CD4-positive, alpha-beta T cell treated with Interferon alpha-2 for 1 hour (primary cell): ENCODE measurements at places on chromosomes 7 and 10.

GRCh38 chr10:27188259-27188658 is 33.1 kb downstream of the MASTL start:
- DNase-seq: no peak

DNA sequence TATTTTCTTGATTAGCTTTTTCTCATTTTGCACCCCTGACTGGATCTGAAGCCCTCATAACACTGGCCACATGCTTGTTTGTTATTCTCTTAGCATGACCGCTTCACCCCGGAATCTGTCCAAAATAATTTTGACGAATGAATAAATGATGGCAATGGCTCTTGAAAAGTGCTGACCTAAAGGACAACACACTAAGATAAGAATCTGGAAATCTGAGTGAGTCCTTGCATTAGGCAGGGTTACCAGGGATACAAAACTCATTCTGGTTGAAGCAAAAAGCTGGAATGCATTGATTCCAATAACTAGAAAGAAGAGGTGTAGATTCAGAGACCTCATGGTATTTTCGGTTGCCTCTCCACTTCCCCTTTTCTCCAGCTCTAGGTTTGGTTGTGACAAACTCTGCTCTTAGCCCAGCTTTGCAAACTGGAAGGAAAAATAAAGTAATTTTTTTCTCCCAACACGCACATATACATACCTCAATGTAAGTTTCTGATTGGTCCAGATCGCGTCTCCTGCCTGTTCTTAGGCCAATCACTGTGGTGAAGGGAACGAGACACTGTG is 157.4 kb downstream of the SKIDA1 start:
- DNase-seq: no peak

DNA sequence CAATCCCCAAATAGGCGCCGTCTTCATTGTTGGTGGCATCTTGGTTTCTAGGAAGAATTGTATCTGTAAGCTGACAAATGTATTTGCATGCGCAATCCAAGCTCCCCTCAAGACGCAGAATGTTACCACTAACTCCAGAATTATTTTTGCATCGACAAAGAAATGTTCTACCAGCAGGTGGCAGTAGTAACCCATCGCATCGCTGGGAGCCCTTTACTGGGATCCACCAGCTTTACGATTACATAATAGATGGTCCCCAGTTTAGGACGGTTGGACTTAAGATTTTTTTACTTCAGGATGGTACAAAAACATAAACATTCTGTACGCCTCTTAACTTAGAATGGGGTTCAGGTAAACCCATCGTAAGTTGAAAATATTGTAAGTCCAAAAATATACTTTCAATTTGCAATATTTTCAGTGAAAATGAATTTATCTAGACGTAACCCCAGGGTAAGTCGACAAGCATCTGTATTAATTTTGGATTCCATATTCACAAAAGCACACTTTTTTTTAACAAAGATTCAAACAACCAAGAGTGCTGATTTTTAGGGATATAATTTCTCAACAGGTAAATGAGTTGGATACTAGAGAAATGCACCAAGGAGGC is 114.0 kb upstream of the COBL start:
- DNase-seq: peak; percentile 41

GRCh38 chr10:95646160-95646559 is 10.4 kb downstream of the ALDH18A1 start:
- DNase-seq: no peak

DNA sequence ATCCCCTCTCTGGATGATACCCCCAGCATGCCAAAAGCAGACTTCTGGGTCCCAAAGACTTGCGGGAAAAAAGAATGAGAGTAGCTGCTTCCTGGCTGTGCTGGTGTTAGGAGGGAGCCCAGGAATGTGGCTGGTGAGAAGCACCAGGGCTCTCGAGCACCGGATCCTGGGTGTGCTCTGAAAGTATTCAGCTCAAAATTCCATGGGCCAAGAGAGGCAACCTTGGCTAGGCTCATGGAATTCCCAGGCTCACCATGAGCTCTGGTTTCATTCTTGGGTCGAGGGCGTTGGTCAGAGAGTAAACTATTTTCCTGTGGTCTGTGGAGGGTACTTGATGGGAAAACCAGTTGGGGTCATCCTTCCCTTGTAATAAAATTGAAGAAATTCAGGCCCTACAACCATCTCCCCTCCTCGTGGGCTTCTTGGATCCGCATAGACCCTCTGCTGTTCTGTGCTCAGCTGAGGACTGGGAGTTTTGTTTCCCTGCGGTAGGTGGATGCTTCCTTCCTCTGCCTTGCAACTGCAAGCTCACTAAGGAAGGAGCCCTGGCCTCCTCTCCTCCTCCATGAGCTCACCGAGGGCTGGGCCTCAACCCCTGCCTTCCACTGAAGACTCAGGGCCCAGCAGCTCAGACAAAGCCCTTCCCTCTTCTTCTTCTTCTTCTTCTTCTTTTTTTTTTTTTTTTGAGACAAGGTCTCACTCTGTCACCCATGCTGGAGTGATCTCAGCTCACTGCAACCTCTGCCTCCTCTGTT is 34.5 kb upstream of the AQP1 start:
- no peak for DNase-seq

DNA sequence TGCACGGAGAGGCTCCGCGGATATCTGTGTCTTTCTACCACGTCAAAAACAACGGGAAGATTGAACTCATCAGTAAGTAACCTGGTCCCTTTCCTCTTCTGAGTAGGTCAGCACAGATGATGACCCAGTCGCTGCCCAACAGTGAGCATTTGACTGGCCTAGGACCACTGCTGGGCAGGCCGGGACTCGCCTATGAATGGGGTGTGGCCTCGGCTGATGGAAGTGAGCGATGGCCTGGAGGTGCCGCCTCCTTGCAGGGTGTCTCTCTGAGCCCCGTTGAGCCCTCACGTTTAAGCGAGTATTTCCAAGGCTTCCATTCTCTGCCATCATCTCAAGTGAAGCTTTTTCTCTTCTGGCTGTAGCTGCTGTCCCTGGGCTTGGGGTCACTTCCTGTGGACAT is 18.1 kb downstream of the EIF3B start:
- no peak for DNase-seq

DNA sequence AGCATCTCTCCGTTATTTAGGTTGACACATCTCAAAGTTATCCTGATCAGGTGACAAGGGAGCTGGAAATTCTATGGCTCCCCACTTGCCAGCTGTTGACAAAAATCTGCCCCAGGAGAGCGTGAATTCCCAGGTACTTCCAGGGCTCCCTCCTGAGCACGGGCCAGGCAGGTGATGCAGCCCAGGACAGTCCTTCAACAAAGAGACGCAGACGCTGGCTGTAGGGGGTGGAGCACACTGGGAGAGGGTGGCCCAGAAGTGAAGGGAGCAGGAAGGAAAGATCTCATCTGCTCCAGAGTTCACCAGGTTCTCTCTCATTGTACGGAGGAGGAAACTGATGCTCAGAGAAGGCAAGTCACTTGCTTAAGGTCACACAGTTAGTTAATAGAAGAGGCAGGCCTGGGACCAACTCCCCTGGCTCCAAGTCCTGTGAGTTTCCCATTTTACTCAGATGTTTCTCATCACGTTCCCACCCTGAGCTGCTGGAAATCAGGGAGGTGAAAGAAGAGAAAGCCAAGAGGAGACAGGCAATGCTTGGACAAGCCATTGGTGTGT is 41.0 kb upstream of the CHST3 start:
- DNase-seq: no peak

DNA sequence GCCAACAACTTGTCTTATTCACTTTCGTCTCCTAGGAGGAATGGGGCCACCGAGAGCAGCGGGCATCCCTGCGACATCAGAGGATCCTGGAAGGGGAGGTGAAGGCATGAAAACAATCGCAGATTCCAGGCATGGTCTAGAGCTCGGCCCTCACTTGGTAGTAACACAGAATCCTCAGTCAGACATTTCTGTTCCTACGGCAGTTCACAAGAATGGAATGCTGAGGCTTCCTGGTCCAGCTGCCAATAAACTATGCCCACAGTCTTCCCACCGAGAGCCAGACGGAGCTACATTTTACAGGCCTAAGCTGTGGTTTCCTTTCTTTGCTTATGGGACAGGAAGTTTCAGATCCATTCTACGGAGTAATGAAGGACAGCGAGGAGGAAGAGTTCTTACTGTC is 75.8 kb downstream of the OR13A1 start:
- DNase-seq: no peak

DNA sequence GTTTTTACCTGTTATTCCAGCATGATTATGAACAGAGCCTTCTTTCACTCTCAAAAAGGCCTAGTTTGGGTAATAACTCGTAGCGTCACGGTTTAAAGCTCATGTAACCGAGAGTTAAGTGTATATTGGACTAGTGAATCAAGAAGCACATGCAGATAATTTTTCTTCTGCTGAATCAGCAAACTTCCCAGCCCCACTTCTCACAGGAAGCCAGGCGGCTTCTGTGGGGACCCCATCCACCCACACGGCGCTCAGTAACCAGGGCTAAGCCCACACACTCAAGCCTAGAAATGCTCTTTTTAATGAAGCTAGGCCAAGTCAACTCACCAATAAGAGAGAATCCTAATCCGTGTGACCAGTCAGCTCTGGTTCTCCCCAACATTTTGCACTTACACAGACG is 191.2 kb upstream of the MGMT start:
- no peak for DNase-seq

DNA sequence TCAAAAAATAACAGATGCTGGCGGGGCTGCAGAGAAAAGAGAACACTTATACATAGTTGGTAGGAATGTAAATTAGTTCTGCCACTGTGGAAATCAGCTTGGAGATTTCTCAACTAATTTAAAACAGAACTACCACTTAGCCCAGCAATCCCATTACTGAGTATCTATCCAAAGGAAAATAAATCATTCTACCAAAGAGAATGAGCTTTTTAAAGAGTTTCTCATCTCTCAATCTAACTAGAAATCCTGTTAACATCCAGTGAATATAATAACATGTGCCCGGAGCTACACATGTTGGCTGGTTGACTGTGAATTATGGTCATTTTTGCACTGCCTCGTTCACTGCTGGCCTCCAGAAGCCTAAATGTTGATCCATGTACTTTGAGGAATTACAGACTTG is 39.3 kb downstream of the BET1 start:
- no peak for DNase-seq

- DNase-seq: no peak
Measured at GRCh38 chr10:124724279-124725027, 19.7 kb downstream of the FAM53B start.

GRCh38 chr10:74099420-74099819 is 51.2 kb downstream of the AP3M1 start:
- no peak for DNase-seq

GRCh38 chr7:135960709-135961451 is 16.3 kb downstream of the MTPN start:
- no peak for DNase-seq

DNA sequence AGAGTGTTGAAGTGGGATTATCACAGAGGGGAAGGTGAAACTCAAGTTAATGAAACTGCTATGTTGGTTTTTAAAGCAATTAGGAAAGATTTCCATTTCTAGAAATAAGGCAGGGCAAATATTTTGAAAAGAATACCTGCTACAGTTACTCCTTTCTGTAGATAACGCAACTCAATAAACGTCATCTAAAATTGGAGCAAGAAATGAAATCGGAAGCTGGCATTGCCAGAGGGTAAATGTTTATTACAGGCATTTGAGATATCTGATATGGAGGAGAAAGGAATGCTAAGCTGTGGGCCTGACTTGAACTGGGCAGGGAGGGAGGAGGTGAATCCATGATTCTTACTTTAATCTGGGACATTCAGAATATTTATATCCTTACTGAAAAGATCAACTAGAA is 217.0 kb upstream of the ADARB2 start:
- no peak for DNase-seq

GRCh38 chr7:128827971-128828711 is 2.1 kb upstream of the FLNC start:
- no peak for DNase-seq

GRCh38 chr7:30851651-30852307 is 59.9 kb upstream of the AQP1 start:
- no peak for DNase-seq

DNA sequence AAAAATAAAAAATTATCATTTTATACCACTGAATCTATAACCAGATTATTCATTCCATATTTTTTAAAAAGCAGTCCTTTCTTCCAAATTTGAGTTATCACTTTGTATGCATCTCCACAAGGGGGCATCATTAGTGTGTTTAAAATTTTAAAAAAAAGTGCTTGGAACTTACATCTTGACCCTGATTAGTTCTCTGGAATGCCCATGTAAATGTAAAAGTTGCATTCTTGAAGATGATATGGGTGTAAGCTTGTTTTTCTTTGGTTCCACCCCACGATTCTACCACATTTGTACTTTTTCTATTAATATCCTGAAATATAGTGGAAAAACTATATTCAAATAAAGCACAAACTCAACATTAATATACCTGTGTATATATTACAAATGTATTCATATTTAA is 144.9 kb downstream of the ELAPOR2 start:
- DNase-seq: no peak

- DNase-seq: no peak
Measured at GRCh38 chr10:129381741-129382140, 85.3 kb upstream of the MGMT start.

DNA sequence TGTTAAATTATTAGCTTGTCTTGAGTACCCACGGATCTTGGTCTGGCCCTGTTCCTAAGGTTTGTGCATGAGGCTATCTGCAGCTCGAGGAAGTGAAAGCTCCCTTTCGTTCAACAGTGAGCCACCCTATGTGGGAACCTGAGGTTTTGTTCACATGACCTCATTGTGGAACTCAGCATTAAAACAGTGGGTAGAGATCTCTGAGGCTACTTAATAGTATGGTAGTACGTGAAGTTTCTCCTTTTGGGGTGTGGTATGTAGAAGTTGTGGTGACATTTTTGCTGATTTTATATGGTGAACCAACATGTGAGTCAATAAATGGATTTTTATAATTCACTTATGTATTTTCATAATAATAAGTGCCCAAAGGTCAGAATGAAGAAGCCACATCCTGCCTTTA is 252.7 kb upstream of the FERD3L start:
- DNase-seq: no peak

DNA sequence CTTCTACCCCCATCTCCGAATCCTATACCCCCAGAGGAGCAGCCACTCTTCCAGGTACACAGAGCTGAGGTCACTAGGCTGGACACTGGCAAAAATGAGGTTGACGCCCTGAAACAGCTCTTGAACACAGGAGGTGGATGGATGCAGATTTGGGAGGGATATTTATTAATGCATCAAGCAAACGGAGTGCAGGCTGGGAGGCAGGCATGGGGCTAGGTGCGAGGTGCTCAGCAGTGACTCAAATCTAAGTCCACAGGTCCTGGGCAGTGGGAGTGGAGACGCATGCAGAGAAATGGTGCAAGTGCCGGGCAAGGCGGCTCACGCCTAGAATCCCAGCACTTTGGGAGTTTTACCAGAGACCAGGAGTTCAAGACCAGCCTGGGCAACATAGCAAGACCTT is 11.0 kb downstream of the GUSB start:
- no peak for DNase-seq

DNA sequence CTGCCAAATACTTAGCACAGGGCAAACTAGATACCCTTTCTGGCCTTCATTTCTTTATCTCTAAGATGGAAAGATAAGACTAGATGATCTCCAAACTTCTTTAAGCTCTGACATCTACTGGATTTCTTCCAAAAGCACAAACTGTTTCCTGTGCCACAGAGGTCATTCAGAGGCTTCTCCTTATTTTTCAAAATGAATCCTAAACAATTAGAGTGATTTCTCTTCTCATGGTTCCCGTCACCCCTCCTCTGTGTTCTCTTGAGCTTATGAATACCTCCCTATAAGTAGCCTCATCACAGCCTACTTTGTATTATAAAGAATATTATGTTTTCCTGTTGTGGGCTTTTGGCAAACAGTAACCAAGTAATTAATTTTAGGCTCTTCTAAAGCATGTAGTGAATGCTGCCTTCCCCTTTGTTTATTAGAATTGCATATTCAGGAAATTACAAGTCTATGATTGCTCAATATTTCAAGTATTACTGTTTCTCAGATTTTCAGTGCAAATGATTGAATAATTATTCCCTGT is 179.5 kb downstream of the REEP3 start:
- no peak for DNase-seq
